Mesenteric fat pad (tissue), 1 donor: ENCODE measurements at places on chromosomes 2 and 18. TPM values are rescaled to one million over a fixed set of nuclear protein-coding genes. Genes with fewer than 3 reads are reported as not detected.

The AKAIN1 gene
- not detected for total RNA-seq

The COL3A1 gene
- 351 TPM for total RNA-seq

The CHRND gene
- not detected for total RNA-seq

The DSG1 gene
- not detected for total RNA-seq

The PASK gene
- 6.4 TPM for total RNA-seq

The UGT1A8 gene
- not detected for total RNA-seq

The SPEG gene
- 4.7 TPM for total RNA-seq

The MDH1B gene
- total RNA-seq = 0.19 TPM

The SCTR gene
- not detected for total RNA-seq

The GREB1L gene
- total RNA-seq = 8.6 TPM

DNA sequence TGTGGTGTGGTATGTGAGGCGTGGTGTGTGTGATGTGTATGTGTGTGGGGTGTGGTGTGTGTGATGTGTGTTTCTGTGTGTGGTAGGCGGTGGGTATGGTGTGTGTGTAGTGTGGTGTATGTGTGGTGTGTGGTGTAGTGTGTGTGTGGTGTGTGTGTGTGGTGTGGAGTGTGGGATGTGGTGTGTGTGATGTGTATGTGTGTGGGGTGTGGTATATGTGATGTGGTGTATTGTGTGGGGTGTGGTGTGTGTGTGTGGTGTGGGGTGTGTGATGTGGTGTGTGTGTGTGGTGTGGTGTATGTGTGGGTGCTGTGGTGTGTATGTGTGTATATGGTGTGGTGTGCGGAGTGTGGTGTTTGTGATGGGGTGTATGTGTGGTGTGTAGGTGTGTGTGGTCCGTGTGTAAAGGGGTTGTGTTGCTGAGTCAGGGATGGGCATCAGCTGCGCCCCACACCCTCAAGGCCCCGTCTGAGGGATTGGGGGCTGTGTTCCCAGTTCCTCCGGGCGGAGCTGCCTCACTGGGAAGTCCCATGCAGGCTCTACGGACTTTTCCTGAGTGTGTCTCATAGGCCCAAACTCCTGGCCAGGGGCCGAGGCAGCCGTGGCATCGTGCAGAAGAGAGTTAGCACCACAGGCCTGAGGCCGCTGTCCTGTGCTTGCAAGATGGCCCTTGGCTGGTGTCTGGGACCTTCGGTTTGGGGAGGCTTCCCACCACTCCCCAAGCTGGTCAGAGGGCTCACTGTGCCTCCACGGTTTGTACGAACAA, 18.2 kb upstream of the ARL4C start:
- DNase-seq = no peak

- DNase-seq = no peak
These were observed 37.7 kb downstream of the RPIA start for GRCh38 chr2:88729061-88729745.

DNA sequence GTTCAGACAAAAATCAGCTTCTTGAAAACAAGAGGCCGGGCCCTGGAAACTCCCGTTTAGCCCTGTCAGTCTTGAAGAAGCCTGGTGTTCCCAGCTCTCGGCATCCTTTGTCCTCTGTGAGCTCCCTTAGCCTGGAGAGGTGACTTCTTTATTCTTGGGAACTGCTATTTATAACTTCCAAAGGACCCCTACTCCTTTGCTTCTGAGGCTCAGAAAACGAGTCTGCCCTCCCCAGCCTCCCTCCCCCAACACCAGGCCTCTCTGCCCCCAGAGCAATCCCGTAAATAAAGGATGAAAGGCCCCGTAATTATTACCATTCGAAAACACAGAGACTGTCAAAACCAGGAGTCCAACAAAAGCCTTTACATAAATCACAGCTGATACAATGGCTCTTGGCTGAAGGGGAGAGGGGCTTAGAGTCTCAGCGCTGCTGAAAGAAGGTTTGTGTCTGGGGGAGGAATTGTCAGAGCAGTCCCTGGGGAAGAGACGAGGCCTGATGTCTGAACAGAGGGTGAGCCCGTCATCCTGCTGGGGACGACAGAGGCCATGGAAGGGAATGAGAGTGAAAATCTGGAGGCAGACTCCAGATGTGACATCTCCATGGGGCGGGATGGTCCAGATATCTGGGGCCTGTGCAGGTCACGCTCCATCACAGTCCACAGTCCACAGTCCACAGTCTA, 283.0 kb downstream of the MYCN start:
- DNase-seq = no peak

DNA sequence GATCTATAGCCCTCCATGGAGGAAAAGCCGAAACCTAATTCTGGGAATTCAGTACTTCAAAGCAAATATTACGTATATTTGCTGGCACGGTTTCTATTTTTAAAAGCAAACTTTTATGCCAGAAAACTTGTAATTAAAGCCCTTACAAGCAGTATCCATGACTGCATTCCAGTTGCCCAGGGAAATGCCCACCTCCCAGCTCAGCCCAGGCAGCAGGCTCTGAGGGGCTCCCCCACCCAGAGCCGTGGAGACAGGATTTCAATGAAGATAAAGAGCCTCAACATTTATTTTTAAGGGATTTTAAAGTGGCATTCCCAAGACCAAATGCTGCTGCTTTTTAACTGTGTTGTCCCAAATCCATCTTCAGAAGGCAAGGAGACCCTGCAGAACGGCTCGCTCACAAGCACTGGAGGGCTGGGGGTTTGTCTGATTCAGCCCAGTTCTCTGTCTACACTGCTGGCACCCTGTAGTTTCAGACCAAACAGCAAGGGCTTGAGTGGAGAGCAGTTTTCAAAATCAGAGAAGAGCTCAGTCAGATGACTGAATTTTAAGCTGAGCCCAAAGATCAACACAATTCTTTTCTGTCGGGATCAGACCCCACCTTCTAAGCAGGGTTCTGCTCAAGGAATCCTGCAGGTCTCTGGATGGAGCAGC, 105.1 kb downstream of the KCNF1 start:
- no peak for DNase-seq

GRCh38 chr2:48767330-48767729, 11.8 kb upstream of the LHCGR start:
- DNase-seq = no peak

- DNase-seq = no peak
These were observed 13.3 kb downstream of the TUBB6 start for GRCh38 chr18:12321333-12321732.

DNA sequence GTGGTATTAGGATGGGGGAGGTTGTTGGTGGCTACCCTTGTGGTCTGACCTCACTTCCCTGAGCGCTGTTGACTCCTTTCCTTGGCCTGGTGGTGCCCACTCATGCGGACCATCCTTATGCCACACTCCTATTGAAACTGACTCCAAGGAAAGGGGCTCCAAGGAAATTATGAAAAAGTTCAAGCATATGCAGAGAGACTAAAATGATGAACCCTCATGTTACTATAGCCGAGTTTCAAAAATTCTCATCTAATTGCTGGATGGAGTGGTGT, 96.2 kb upstream of the STPG4 start:
- no peak for DNase-seq

GRCh38 chr2:190467575-190468083, 59.5 kb downstream of the MFSD6 start:
- no peak for DNase-seq

DNA sequence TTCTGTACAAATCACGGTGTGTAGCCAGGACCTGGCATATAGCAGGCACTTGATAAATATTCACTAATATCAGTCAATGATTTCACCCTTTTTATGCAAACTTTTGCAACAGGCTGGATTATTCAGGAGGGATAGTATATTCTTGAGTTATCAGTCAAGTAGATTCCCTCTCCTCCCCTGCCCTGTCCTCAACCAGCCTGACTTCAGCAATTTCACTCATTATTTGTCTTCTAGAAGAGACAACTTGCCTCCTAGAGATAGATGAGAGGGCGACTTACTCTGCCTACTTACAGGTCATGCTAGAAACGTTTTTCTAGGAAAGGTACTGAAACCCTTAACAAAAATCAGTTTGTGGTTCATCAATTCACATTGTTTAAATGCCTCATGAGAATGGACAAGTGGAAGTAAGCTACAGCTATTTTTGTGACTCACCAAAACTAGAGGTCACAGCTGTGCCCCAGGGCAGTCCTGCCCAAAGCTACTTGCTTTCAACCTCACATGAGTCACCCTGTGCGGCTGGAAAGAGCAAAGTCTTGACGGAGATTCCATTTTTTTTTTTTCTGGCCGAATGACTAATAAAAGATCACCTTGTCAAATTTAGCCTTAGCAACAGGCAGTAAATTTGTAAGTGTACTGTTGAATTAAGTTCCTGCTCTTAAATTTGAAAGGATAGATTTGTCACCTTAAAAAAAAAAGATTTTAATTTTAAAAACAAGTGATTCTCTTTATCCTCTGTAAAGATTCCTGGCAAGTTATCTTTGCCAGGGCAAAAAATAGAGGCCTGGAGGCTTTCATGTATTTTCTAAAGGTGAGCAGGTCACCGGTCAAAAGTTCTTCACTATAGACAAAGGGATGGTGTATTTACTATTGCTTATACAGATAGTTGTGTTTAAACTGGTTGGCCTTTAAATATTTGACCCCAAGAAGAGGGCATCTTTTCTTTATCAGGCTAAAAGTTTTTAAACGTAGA, 109.0 kb upstream of the SLC35G4 start:
- no peak for DNase-seq

DNA sequence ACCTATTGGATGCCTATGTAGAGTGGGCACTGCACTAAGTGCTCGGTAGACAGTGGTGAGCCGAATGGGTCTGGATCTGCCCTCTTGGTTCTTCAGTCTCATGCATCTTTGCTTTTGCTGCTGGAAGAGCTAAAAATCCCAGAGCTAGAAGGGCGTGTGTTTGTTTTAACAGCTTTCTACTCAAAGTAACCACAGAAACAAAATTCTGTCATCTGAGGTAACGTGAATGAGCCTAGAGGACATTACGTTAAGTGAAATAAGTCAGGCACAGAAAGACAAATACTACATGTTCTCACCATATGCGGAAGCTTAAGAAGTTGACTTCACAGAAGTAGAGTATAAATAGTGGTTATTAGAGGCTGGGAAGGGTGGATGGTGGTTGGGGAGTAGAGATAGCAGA, 119.8 kb downstream of the PLB1 start:
- DNase-seq = no peak

- no peak for DNase-seq
These were observed 13.7 kb upstream of the FAHD2A start for GRCh38 chr2:95388856-95389244.

GRCh38 chr2:212117926-212118325, 420.7 kb downstream of the ERBB4 start:
- DNase-seq = no peak

- no peak for DNase-seq
These were observed 74.6 kb upstream of the UNC80 start for GRCh38 chr2:209696836-209697711.

GRCh38 chr2:233085037-233085838, 25.1 kb downstream of the INPP5D start:
- peak; percentile 37 for DNase-seq
